ENCODE measurements at places on chromosomes 13 and 19. TPM values are rescaled to one million over a fixed set of nuclear protein-coding genes. Genes with fewer than 3 reads are reported as not detected.

Gene LILRB3
- 0.97 TPM for polyA plus RNA-seq

DNA sequence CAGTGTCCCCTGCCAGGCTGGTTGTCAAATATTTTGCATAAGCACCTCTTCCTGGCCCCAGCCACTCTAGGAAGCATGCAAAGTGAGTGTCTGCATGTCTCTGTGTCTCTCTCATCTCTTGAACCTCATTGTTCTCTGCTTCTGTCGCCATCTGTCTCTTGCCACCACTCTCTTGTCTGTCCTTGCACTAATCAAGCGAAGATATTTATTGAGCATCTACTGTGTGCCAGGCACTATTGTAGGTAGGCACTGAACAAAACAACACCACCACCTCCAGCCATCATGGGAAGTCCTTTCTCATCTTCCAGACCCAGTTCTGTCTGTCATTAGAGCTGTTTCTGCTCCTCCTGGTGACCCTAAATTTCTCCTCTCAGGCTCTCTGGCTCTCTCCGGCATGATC is 52.0 kb upstream of the SHKBP1 start:
- peaks cover 9% of the 10 kb centered on the region for H3K4me1 ChIP-seq
- H3K27ac ChIP-seq: no peak overlapping the region
- H3K27me3 ChIP-seq: no peaks in the 10 kb centered on the region
- no peak overlapping the region for H3K4me3 ChIP-seq
- DNase-seq: no peak
- H3K36me3 ChIP-seq: no peaks in the 10 kb centered on the region

DNA sequence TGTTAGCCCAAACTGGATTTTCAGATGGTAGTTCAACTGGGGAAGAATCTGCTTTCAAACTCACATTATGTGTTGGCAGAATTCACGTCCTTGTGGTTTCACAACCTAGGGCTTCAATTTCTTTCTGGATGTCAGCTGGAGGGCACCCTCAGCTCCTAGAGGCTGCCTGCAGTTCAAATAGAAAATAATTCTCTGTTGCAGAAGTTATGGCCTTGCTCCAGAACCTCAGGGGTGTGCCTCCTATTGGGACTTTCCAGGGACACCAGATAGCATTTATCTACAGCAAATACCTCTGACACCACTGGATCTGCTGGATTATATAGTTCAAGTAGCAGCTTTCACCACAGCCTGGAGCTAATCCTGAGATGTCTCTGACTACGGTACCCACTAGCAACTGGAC is 11.8 kb upstream of the RB1 start:
- no peak overlapping the region for H3K27ac ChIP-seq
- H3K4me1 ChIP-seq: no peaks in the 10 kb centered on the region

DNA sequence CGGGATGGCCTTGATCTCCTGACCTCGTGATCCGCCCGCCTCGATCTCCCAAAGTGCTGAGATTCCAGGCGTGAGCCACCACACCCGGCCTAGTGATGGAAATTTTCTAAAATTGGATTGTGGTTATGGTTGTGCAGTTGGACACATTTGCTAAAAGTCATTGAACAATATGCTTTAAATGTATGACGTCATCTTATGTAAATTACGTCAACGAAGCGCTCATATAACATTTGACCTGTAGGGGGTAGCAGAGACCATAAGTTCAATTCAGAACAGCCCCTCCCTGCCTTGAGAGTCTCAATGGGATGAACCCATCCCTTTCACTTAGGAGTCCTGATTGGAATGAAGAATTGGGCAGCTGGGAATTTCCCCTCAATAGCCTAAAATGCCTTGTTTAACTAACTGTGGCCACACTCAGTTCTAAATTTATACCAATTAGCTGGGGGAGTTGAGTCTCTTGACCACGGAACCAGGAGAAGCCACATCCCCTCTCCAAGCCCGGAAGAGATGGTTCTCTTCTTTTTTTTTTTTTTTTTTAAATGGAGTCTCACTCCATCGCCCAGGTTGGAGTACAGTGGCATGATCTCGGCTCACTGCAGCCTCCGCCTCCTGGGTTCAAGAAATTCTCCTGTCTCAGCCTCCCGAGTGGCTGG is 15.2 kb upstream of the TLE6 start:
- H3K27me3 ChIP-seq: no peaks in the 10 kb centered on the region
- H3K4me1 ChIP-seq: no peaks in the 10 kb centered on the region
- H3K27ac ChIP-seq: no peak overlapping the region
- no peak overlapping the region for H3K4me3 ChIP-seq
- no peaks in the 10 kb centered on the region for H3K36me3 ChIP-seq

DNA sequence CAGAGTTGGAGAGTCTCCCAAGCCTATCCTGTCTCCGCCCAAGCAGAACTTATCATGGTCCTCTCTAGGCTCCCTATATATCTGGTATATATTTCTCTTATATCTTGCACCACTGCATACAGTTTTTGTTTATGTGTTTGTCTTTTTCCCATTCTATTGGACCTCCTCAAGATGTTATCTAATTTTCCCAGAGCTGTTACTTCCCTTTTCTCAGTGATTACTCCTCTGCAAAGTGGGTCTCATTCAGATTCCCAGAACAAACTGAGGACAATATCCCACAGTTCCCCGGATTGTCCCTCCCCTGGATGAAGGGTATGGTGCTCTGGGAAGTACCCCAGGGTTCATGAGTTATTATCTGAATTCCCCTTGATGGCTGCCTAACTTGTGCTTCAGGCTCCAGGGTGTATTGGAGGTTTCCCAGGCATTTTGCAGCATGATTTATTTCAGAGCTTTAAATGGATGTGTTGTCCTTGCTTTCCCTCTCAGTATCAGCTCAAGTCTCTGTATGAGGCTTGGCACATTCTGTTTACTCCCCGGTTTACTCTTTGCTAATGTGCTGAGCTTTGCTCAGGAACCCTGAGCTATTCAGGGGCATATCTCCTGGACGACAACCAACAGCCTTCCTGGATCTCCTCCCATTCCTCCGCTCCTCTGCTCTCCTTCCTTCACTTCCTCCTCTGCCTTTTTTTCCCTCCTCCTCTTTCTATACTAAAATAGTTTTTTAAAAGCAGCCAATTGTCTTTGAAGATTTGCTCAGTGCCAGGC is 329.3 kb downstream of the SPRY2 start:
- no peak for DNase-seq
- no peak overlapping the region for H3K4me3 ChIP-seq
- no peaks in the 10 kb centered on the region for H3K36me3 ChIP-seq
- H3K4me1 ChIP-seq: no peaks in the 10 kb centered on the region
- no peaks in the 10 kb centered on the region for H3K27me3 ChIP-seq

DNA sequence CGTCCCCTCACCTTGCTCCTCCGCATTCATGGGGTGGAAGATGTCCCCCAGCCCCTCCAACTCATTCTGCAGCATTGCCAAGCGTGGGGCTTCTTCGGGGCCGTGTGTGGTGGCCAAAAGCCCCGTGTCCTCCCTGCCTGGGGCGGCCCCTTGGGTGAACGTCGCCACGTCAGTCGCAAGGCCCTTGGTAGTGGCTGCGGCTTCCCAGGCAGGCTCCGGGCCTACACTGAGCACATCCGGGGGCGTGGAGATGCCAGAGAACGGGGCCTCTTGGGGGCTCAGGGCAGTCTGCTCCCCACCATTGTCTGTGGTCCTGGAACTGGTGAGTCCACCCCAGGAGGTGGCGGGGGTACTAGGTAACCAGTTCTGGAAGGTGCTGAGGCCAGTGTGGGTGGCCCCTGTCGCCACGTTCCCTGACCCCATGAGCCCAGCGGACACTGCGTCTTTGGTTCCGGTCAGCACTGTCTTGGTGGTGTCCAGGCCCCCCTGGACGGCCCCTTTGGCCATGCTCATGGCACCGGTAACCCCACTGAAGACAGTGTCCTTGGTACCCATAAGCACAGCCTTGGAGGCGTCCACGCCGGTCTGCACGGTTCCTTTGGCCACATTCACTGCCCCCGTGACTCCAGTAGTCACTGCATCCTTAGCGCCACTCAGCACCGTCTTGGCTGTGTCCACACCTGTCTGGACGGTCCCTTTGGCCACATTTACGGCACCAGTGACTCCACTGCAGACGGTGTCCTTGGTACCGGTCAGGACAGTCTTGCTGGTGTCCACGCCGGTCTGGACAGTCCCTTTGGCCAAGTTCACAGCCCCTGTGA is 7.6 kb downstream of the PLIN4 start:
- DNase-seq: no peak
- H3K27me3 ChIP-seq: no peaks in the 10 kb centered on the region
- no peaks in the 10 kb centered on the region for H3K4me1 ChIP-seq
- no peak overlapping the region for H3K27ac ChIP-seq
- no peak overlapping the region for H3K4me3 ChIP-seq

GRCh38 chr13:28173793-28174192 is 35.4 kb downstream of the PAN3 start:
- no peak for DNase-seq
- H3K4me1 ChIP-seq: peaks cover 5% of the 10 kb centered on the region
- H3K27me3 ChIP-seq: no peaks in the 10 kb centered on the region

- no peaks in the 10 kb centered on the region for H3K27me3 ChIP-seq
- no peak overlapping the region for H3K27ac ChIP-seq
- no peaks in the 10 kb centered on the region for H3K36me3 ChIP-seq
- H3K4me3 ChIP-seq: no peak overlapping the region
Measured at GRCh38 chr19:35126624-35126959, 8.3 kb downstream of the LGI4 start.
